ENCODE measurements at places on chromosomes 1 and 21. TPM values are rescaled to one million over a fixed set of nuclear protein-coding genes. Genes with fewer than 3 reads are reported as not detected.

CD53 gene
- total RNA-seq = not detected

PDE4B gene
- total RNA-seq = 3.7 TPM

FAM151A gene
- not detected for total RNA-seq

HES3 gene
- not detected for total RNA-seq

CDKN2C gene
- 18.0 TPM for total RNA-seq

CCDC17 gene
- 3.1 TPM for total RNA-seq

AMY2B gene
- 0.65 TPM for total RNA-seq

VWA5B1 gene
- not detected for total RNA-seq

VSIG8 gene
- total RNA-seq = not detected

MYOG gene
- total RNA-seq = 22.8 TPM

OR2M3 gene
- total RNA-seq = not detected

HAPLN2 gene
- 1.9 TPM for total RNA-seq

LCE1C gene
- not detected for total RNA-seq

SPRR4 gene
- total RNA-seq = not detected

TTC24 gene
- total RNA-seq = not detected

GCSAML gene
- not detected for total RNA-seq

SMPDL3B gene
- total RNA-seq = 0.26 TPM

KRTCAP2 gene
- total RNA-seq = 203 TPM

OSCP1 gene
- 10.5 TPM for total RNA-seq

RPTN gene
- total RNA-seq = not detected

RNF186 gene
- not detected for total RNA-seq

TACSTD2 gene
- 9.7 TPM for total RNA-seq

SYT2 gene
- total RNA-seq = not detected

FGR gene
- not detected for total RNA-seq
